ENCODE measurements at places on chromosomes 6 and 20.

DNA sequence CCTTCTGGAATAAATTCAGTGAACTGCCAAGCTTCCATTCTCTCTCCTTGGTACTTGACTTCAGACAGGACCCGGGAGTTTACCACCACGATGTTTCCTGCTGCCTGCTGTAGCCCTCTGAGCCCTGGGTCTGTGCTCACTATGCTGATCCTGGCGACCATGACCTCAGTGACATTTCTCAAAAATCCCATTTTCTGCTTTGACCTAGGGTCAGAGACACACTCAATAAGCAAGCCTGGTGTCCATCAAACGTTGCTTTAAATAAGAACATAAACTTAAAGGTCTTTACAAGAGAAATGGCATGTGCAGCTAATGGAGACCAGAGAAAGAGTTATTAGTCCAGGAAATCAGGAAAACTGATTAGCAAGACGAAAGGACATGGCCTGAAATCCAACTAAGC, 509.7 kb upstream of the SULF2 start:
- no peak for DNase-seq

DNA sequence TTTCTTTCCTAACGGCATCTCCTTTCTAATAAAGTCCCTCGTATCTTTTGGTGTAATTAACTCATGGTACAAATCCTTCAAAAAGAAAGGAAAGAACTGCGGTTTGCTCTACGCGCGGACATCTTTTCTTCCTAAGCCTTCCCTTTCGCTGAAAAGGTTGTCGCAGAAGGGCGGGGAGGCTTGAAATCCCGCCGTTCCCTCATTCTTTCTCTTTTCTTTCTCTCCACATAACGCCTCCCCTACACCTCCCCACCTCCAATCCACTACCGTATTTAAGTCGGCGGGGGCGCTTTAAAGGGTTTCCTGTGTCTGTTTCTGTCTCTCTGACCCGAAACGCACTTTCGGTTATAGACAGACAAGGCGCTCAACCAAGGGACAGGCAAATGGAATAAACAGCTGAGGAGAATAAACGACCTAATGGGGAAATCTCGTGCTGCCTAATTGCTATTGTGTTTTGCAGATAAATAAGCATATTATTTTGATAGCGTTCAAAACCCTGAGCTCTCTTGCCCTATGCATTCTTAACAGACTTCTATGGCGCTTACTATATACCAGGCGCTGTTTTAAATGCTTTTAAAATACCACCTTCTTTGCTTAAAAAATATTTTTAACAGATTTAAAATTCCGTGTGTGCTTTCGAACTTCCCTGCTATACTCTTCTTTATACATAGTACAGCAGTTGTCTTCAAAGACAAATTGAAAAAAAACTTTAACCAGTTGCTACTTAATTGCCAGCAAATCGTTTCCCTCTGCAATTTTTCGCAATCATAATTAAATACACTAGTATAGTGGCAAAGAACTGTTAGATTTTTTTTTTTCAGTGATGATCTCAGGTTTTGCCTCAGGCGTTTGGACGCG, 2.5 kb upstream of the HEY2 start:
- DNase-seq: peak; percentile 50

DNA sequence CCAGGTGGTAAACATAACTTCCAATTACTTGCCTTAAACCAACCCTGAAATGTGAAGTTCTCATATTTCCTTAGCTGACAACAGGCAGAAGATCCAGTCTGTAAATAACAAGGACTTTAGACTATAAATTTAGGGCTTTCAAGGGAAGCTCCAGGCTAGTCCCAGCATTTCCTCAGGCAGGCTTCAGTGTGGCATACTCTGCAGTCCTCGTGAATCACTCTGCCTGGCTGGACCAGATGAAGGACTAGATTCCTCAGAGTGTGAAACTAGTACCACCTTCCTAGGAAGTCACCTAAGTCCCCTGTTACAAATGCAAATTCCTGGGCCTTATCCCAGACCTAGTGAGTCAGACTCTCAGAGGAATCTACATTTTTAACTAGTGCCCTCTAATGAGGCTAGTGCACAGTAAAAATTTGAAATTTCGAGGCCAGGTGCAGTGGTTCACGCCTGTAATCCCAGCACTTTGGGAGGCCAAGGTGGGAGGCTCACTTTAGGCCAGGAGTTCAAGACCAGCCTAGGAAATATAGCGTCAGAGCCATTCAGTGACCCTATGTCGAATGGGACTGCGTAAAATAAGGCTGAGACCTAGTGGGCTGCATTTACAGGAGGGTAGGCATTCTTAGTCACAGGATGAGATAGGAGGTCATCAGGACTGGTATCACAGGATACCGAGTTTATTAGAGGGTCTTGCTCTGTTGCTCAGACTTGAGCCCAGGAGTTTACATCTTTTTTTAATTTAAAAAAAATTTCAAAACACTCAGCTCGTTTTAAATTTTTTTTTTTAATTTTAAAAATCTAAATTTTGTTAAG, 279.6 kb upstream of the JARID2 start:
- DNase-seq: no peak

GRCh38 chr6:27759930-27760329, 152.3 kb downstream of the OR2B2 start:
- no peak for DNase-seq

GRCh38 chr20:49882171-49882970, 33.0 kb downstream of the SPATA2 start:
- DNase-seq: no peak

DNA sequence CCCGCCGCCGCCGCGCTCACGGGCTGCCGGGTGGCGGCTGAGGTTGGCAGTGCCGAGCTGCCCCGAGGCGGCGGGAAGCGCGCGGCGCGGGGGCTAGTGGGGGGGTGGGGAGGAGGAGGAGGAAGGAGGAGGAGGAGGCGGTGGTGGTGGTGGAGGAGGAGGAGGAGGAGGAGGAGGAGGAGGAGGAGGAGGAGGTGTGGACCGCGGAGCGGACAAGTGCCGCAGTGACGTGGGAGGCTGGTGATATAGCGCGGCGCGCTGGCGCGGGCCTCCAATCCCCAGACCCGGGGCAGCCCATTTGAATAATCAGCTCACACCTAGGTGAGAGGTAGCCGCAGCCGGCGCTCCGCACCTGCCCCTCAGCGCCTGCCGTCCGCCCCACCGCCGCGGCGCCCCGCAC, at the start of gene FOXA2:
Gene FOXA2, minus strand, starts transcription at position 51 of the 400 bp plus-strand sequence. CDS start 294 bp downstream, outside the sequence.
- DNase-seq: peak; percentile 97

DNA sequence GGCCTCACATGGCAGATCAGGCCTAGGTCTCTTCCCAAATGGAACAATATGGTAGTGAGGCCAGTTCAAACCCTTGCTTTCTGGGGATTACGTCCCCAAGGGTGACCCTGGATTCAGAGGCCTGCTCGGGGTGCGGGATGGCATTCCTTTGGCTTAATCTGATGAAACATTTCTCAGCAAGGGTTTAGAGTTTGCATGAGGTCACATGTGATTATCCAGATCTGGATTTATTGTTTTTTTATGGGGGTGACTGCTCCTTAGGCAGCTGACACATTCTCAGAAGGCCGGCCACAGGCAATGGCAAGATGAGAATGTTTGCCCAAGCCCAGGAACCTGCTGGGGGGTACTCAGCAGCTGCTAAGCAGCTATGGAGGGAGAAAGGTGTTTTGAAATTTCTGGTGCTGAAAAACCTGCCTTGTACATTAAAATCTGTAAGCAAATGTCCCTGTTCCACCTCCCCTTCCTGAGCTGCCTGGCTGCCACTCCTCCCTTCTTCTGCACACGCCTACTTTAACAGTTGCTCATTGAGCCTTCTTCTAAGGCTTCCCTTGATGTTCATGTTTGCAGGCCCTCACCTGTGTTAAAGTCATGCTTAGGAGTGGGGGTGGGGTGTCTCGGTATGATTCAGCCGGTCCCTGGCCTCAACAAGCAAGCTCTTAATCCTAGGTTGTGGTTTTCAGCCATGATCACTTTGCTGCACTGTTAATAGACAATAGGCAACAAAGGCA, 37.9 kb upstream of the FUCA2 start:
- no peak for DNase-seq

DNA sequence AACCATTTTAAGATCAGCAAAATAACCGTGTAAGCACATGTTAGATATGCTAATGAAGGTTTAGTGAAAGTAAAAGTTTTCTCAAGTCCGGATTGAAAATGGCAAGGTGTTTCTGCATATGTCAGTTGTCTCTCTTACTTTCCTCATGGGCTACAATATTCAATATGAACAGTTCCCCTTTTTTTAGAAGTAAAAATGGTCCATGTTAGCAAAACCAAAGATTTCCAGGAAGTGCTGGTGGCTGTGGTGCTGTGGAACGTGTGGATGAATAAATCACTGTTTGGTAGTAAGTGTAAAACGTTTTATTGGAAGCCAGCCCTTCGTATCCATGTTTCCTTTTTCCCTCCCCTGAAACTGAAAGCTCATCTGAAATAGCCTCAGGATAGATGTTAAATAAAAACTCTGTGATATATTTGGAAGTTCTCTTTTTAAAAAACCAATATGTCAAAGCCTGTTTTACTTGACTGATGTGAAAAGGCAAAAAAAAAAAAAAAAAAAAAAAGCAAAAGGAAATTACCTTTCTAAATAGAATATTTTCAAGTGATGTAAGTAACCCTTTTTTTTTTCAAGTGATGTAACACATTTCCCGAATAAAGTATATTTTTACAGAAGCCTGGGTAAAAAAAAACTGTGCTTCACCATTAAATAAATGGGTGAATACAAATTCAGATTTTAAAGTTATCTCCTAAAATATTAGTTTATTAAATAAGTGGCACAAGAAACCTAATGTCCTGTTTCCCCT, 41.9 kb downstream of the PLEKHG1 start:
- DNase-seq: no peak

DNA sequence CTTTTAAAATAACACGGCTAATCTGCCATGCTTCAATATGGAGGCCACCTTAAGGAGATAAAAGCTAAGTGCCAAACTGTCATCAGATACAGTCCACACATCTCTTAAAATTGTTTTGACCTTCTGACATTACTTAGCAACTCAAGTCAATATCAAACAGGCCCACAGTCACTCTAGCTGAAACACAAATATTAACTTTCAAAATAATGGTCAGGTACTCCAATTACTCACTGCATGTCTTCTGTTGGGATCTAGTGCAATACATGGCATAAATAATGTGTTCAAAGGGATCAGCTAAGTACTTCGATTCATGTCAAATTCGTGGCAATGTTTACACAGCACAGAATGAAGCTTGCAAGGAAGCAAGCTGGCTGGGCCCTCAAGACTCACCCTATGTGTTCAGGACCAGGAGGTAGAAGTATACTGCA, 133.9 kb upstream of the BEND6 start:
- DNase-seq: no peak

DNA sequence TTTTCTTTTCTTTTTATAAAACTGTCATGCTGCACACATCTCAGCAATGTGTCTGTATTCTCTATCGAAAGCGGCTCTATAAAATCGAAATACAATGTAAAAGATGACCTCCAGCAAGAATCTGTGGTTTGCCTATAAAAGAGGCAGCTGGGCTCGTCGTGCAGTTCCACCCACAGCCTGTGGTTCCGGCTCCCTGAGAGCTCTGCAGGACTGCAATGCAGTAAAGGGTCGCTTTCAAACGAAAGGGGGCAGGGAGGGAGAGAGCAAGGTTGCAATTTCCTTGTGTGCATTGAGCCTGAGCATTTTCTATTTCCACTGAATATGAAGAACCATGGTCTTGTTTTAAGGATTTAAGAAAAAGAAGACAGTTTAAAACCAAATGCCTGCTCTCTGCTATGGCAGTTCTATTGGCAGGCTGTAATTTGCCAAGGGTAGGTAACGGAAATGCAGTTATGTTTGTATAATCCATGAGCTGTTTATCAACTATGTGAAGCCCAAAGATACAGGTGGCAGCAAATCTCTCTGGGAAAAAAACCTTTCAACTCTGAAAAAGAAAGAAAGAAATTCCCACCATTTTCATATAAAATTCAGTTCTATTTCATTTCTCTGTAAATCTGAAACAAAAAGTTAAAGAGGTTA, 236.5 kb downstream of the HACE1 start:
- DNase-seq: no peak

DNA sequence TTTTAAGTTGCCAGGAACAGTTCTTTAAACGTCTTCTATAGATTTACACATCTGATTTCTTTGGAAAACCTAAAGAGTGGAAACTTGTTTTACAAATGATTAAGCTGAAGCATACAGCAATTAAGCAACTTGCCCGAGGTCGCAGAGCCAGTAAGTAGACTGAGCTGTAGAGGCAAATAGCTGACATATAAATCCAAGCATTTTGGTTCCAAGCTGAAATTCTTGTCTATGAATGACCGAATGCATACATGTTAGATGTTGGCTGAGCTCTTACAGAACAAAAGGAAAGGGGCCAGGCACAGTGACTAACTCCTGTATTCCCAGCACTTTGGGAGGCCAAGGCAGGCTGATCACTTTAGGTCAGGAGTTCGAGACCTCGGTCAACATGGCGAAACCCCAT, 101.8 kb upstream of the SGK1 start:
- DNase-seq: no peak

GRCh38 chr6:125020385-125020784, 58.1 kb downstream of the RNF217 start:
- no peak for DNase-seq

DNA sequence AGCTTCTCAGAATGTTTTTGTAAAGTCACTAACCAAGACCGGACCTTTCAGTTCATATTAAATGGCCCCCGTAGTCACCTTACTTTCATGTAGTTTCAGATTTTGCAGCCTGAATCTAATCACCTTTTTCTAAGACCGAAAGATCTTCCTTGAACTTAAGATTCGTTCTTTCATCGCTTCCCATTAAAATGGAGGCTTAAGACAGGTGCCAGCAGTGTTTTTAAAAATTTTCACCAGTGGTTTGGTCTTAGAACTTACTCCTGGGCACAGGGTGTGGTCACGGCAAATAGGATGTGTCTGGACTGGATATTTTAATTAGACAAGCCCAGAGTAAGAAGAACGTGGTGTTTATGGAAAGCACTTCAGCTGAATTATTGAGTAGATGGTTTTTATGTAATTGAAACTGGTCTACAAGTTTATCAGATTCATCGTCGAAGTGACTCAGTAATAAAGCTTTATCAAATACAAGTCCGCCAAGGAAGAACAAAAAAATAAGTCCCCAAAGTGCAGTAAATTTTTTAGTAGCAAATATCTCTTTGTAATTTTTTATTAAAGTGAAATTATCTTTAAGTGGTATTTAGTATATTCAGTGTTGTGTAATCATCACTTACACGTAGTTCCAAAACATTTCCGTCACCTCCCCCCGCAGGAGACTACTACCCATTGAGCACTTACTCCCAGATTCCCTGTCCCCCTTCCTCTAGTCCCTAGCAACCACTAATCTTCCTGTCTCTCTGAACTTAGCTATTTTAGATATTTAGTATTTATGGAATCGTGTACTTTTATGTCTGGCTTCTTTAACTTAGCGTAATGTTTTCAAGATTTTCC, 868 bp downstream of the SRSF3 start:
- peak; percentile 58 for DNase-seq

DNA sequence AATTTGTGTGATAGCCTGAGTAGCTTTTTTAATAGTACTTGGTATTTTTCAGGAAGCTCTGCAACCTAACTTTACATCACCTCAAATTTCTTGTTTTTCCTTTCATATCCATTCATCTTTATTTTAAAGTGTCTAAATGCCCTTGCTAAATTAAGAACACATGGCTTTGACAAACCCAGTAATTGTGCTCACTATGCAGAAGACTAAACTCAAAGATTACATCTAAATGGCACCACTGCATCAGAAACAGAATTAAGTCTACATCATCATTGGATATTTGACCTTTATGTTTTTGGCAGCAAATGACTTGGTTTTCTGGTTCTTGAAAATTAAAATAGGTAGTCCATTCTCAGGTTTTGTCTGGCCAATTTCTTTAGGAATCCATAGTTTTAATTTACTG, 69.6 kb upstream of the HDGFL1 start:
- no peak for DNase-seq

- DNase-seq: no peak
These were observed 262.0 kb upstream of the FOXQ1 start for GRCh38 chr6:1049900-1050299.

All from NCI-H2081 (cell line).